ENCODE measurements at places on chromosomes 12 and 14. TPM values are rescaled to one million over a fixed set of nuclear protein-coding genes. Genes with fewer than 3 reads are reported as not detected.

Gene KRT8
- 0.46 TPM for polyA plus RNA-seq

Gene MGST1
- not detected for polyA plus RNA-seq

Gene TSPAN8
- polyA plus RNA-seq: not detected

Gene MYBPC1
- not detected for polyA plus RNA-seq

Gene PRR4
- 4.8 TPM for polyA plus RNA-seq

Gene RFLNA
- polyA plus RNA-seq: 5.6 TPM

Gene SLC25A47
- 0.44 TPM for polyA plus RNA-seq

Gene TC2N
- 0.54 TPM for polyA plus RNA-seq

Gene FNTB
- 14.2 TPM for polyA plus RNA-seq

Gene PLD4
- polyA plus RNA-seq: not detected

Gene LGMN
- 64.0 TPM for polyA plus RNA-seq
